Left renal cortex interstitium (tissue), 4 donors: ENCODE measurements at places on chromosomes 5 and 9. TPM values are rescaled to one million over a fixed set of nuclear protein-coding genes. Genes with fewer than 3 reads are reported as not detected.

DNA sequence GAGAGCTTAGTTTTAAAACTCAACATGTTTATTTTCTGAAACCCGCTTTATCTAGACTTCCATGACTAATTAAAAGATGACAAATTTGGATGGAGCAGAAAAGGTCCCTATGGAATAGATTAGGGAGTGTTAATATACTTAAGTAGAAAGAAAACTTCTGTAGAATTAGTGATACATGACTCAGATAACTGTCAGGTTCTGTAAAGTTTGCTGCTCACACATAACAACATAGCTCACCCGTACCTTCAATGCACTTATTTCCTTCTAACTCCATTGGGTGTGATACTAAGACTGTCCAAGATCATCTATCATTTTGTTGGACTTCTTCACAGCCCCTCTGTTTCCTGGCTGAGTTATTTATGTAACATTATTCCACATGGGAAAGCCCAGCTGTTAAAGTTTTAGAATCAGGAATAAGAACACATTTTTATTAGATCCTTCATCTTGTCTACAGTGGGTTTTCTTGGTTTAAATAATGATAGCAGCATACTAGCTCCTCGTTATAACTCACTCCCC lies 27.8 kb downstream of the TMEM167A start:
- DNase-seq: no peak

GRCh38 chr5:19301271-19301670 lies 686.7 kb downstream of the CDH18 start:
- DNase-seq: no peak

DNA sequence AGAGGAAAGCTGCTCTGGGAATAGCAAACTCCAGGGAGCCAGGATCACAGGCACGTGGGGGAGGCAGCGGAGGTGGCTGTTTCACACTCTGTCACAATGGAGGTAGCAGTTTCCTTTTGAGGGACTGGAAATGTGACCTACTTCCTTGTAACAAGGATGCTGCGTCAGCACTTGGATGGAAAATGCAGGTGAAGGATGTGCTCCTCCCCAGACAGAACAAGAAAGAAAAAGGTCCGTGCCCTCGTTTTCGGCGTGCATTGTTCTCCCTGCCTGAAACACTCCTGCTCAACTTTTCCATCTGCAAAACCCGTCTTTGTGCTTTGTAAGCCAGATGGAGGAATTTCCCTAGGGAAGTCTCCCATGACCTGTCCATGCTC lies 55.1 kb upstream of the SH3PXD2B start:
- no peak for DNase-seq

- DNase-seq: no peak
Measured at GRCh38 chr5:120446901-120447300, 17.2 kb upstream of the PRR16 start.

GRCh38 chr9:74414325-74414724 lies 82.8 kb upstream of the RORB start:
- no peak for DNase-seq

Gene TRPM6
- polyA plus RNA-seq: 0.85 TPM

Gene SPINK13
- 0.79 TPM for polyA plus RNA-seq

DNA sequence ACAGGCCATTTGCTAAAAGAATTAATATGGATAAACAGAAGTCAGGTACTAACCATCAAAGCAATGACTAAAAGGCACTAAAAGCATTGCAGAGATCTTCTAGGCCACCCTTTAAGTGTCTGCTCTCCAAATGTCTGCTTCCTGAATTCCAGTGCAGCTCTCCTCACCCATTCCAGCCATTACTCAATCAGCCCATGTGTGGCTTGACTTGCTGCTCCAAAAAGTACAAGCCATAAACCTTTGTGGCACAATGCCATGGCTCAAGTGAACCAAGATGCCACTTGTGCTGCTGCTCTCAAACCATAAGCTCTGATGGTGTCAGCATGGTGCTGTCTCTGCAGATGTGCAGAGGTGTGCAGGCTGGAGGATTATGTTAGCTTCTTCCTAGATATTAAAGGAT lies 290.2 kb upstream of the POU5F2 start:
- no peak for DNase-seq

Gene OCLN
- 43.8 TPM for polyA plus RNA-seq

DNA sequence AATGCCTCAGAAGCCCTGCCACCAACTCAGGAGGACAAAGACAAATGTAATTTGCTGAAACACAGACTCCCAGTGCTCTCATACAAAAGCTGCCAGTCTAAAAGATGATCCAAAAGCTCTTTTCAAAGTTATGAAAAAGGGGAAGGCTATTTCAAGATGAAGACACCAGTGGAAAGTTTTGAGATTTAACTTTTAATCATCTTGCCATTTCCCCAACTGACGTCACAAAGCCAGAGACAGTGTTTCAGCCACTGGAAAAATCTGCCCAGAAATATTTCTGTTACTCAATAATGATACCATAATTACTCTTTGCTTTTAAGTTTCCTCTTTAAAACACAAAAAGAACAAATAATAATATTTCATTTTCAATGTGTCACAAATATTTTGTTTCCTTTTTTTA lies 20.9 kb downstream of the ENG start:
- no peak for DNase-seq

- no peak for DNase-seq
Measured at GRCh38 chr5:62001640-62002039, 304.4 kb upstream of the KIF2A start.

Gene ZDHHC11
- polyA plus RNA-seq: 11.1 TPM

Gene SEMA6A
- polyA plus RNA-seq: 39.6 TPM

DNA sequence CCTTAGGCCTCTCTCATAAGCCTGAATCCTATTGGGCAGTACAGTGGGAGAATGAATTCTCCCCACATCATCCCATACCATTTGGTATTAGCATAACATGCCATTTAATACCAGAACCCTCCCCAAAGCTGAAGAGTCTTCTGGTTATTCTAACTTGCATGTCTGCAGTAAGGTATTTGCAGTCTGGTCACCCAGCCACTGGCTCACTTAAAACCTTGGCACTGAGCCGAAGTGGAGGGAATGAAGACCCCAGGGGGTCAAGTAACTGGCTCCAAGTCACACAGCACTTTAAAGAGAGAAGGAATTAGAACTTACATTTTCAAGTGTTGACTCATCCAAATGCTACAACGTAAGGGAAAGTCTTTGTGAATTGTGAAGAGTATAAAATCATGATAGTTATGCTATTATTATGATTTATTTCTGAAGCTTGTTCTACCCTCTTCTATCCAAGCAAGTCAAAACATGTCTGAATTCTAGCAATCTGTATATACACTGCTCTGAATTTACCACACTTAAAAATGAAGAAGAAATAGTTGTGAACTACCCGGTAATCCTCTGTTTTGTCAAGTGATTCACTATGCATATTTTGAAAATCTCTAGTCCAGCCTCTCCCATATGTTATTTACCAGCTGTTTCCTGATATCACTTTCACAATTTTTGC lies 28.5 kb downstream of the GLRA1 start:
- DNase-seq: no peak

DNA sequence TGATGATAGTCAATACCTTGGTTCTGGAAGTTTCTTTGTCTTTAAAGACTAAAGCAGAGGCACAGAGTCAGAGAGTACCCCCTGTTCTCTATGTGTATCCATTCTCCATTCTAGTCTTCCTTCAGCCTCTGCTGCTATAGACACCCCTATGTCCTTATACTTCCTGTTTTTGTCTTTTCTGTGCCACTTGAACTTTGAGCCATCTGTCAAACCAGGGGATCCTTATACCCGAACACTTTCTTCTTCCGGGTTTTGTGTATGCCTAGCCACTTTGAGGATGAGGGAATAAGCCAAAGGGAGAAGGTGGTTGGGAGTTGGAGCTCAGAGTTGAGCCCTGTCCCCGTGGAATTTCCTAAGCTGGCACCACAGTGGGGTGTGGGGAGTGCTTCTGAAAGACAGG lies 61.1 kb upstream of the IL6ST start:
- no peak for DNase-seq

Gene TTC1
- 57.9 TPM for polyA plus RNA-seq

- no peak for DNase-seq
Measured at GRCh38 chr5:1204693-1205242, 3.4 kb downstream of the SLC6A19 start.

DNA sequence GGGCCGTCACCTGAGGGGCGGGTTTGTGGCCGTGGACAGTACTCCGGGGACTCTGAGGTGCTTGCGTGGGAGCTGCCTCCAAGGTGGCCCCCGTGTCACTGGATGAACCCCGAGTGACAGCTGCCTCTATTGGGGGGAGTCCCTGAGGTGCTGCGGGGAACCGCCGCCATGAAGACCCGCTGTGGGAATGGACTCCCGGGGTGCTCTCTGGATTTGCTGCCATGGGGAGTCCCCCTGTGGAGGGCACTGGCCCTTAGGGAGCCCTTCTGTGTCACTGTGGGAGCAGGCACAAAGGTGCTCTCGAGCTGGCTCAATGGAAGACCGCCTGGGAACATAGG lies 100.2 kb upstream of the CCL21 start:
- no peak for DNase-seq

DNA sequence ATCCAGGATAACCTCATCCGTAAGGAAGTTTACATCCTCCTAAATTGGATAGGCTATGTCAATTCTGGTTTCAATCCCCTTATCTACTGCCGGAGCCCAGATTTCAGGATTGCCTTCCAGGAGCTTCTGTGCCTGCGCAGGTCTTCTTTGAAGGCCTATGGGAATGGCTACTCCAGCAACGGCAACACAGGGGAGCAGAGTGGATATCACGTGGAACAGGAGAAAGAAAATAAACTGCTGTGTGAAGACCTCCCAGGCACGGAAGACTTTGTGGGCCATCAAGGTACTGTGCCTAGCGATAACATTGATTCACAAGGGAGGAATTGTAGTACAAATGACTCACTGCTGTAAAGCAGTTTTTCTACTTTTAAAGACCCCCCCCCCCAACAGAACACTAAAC lies 1.3 kb downstream of the ADRB2 start:
- no peak for DNase-seq

- DNase-seq: no peak
Measured at GRCh38 chr9:91048749-91049148, 247.1 kb downstream of the SYK start.

Gene WDR70
- 52.5 TPM for polyA plus RNA-seq

DNA sequence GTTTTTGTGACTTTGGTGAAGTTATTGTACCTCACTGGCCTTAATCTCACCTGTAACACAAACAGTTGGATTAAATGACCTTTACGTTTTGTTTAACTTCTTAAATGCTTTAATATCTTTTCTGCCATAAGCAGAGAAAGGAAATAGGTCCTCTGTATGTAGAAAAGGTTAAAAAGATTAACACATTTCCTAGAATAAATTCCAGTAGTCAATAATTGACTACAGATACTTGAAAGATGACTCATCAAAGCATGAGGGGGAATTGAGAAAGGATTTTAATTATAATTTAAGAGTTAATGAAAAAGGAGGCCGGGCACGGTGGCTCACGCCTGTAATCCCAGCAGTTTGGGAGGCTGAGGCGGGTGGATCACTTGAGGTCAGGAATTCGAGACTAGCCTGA lies 35.8 kb upstream of the CMYA5 start:
- DNase-seq: no peak

DNA sequence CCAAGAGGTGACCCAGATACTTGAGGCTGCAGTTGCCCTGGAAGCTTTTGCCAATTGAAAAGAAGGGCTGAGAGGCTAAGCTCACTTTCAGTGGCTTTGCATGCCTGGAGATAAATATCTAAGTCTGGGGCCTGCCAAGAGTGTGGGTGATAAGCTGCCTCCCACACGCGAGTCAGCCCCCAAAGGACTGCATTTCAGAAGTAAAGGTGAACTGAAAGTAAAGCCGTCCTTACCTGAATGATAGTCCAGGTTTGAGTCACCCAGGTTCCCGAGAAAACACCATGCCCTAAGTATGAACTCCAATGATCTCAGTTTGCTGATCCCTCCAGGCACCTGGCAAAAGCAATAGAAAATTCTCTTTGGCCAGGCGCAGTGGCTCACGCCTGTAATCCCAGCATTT lies 22.5 kb upstream of the N4BP3 start:
- no peak for DNase-seq

Gene ZNF79
- 7.1 TPM for polyA plus RNA-seq

DNA sequence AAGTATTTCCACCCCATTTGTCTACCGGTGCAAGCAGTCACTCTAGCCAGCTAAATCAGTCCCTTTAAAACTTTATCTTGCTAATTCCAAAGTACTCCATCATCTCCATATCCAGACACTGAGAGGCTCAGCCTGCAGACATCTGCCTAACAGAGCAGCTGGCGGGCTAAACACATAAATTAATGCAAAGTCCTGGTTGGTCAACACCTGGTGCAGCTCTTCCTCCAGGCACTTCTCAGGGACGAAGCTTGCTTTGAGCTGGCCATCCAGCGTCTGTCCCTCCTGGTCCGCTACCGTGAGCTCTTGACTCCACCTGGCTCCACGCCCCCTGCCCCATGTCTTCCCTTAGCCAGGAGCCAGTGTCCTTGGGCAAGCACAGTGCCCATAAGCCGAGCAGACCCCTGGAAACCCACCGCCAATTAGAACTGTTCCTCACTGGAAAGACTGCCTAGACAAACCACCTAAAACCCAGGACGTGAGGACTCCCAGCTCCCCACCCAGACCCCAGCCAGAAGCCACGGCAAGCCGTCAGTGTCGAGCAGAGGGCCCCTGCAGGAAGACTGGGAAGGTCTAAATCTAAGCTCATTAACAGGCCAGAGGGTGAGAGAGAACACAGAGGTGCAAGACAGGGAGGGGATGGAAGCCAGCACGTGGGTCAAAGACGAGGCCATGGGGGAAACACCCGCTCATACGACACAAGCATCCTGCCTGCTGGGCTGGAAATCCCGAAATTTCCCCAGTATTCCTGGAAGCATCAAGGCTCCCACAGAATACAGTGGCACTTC lies 120.0 kb downstream of the COL23A1 start:
- no peak for DNase-seq

Gene CARTPT
- polyA plus RNA-seq: not detected

- DNase-seq: no peak
Measured at GRCh38 chr5:134139891-134140469, 25.5 kb downstream of the TCF7 start.

Gene SPTLC1
- 100 TPM for polyA plus RNA-seq

DNA sequence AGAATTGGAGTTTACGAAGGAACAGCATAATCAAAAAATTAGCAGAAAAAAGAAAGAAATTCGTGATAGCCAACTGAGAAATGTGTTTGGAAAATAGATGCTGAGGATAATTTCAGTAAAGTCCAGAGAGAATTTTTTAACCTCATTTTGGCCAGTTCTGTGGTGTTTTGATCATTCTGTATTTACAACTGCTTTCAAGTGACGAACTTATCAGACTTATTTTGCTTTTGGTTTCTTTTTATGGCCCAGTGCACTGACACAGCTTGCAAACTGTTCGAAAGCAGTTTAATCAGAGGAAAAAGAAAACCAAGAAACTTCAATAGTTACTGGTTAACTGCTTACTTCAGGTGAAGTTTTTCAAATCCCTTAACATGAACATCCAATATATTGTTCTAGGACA lies 1.9 kb downstream of the SDHA start:
- no peak for DNase-seq

GRCh38 chr5:157761690-157762621 lies 18.4 kb downstream of the LSM11 start:
- no peak for DNase-seq

- no peak for DNase-seq
Measured at GRCh38 chr9:19465586-19466279, 56.9 kb downstream of the ACER2 start.

DNA sequence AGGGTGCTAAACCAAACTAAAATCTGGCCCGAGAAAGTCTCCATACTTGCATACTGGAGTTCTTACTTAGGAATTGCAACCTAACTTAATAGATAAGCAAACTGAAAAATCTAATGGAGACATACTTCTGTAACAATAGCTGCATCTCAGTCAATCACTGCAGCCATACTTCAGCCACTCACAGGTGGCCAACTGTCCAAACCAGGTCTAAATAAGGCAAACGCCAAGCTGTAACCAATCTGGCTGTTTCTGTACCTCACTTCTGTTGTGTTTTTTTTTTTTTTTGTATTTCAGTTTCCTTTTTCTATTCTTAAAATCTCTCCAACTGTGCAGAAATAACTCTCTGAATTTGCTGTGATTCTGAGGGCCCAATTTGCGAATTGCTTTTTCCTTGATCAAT lies 4.4 kb upstream of the NDUFB6 start:
- DNase-seq: no peak
